Mononuclear cell (primary cell): ENCODE measurements at places on chromosomes 12 and 14. TPM values are rescaled to one million over a fixed set of nuclear protein-coding genes. Genes with fewer than 3 reads are reported as not detected.

CLEC2B gene
- total RNA-seq = 248 TPM

ACRBP gene
- total RNA-seq = 24.1 TPM

TMEM253 gene
- total RNA-seq = 0.21 TPM

BBOF1 gene
- total RNA-seq = 4.1 TPM

HCAR3 gene
- 25.9 TPM for total RNA-seq

GLT8D2 gene
- total RNA-seq = not detected

PRH2 gene
- not detected for total RNA-seq

TMEM119 gene
- total RNA-seq = 1.4 TPM

LRTM2 gene
- 0.10 TPM for total RNA-seq

OR2AP1 gene
- not detected for total RNA-seq

LRRC9 gene
- not detected for total RNA-seq

PRKCH gene
- 226 TPM for total RNA-seq

SYCP3 gene
- total RNA-seq = 0.21 TPM

PLCZ1 gene
- total RNA-seq = not detected

ADAMTS20 gene
- not detected for total RNA-seq

KERA gene
- not detected for total RNA-seq

MYH6 gene
- total RNA-seq = not detected

FZD10 gene
- not detected for total RNA-seq

FGD6 gene
- total RNA-seq = 5.2 TPM

OASL gene
- 18.5 TPM for total RNA-seq

GALNT9 gene
- 0.63 TPM for total RNA-seq

SMCO2 gene
- total RNA-seq = not detected

COX14 gene
- total RNA-seq = 34.3 TPM

PTPRB gene
- 0.21 TPM for total RNA-seq

CLEC4C gene
- 3.0 TPM for total RNA-seq

PTMS gene
- 1.9 TPM for total RNA-seq

HIF1A gene
- 972 TPM for total RNA-seq

SLC17A8 gene
- not detected for total RNA-seq

MAP1LC3B2 gene
- total RNA-seq = 1.9 TPM
